NCI-H226 (cell line): ENCODE measurements at places on chromosomes 1 and 21.

- DNase-seq: no peak
Measured at GRCh38 chr1:234971586-234972297, 156.9 kb downstream of the TOMM20 start.

DNA sequence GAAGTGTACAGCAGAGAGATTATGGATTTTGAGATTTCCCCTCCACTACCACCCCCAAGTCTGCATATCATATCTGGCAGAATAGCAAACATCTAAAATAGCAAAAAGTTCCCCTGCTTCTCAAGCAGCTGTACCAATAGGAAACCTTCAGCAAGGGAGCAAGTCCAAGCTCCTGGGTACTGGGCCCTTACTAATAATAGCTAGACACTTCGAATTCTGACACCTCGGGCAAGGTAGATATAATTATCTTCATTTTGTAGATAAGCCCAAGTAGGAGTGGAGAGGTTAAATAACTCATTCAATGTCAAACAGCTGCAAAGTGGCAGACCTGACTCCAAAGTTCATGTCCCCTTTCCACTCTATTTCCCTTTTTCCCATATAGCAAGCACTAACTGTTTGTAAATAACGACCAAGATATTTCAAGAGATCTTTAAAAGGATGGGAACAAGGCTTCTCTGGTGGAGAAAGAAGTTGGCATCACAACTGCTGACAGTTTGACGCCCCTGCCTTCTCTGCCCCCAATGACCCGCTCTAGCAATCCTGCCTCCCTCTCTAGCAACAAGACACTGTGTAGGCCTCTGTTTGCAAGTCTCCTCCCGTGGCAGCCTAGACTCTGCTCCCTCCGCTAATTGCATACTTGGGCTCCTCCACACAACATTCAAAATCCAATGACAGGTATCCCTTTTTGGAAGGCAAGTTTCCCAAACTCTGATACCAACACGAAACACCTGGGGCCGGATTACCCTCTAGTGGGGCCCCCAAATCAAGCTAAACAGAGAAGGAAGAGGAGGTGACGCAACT, 18.7 kb upstream of the ADAR start:
- no peak for DNase-seq

DNA sequence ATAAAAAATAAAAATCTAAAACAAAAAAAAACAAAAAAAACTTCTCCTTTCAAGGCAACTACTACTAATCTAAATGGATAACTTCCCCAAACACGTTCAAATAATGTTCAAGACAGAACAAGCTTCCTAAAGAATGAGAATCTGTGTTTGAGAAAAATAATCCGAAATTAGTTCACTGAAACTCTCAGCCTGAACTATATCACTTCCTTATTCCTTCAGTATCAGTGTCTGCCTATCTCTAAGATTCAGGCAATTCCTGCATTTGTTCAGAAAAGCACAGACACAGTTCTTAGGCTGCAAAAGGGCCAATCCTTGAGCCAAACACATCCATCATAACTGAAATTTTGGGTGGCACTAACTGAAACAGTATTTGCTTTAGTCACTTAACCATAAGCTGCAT, 22.4 kb downstream of the DSTYK start:
- DNase-seq: no peak

DNA sequence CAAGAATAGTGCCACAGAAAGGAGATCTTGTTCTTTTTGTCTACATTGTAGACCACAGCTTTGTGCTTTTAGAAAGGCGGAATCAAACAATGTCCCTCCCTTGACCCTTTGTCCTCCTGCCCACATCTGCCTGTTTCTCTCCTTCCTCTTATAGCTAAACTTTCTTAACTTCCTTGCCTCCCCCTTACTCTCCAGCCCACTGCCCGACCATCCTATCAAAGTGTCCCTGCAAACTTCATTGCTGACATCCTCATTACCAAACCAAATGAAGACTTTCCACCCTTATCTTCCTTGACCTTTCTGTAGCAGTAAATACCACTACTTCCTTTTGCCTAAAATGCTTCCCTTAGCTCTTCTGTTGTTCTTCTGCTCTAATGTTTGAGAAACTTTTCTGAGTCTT, 5.0 kb downstream of the SELP start:
- no peak for DNase-seq

DNA sequence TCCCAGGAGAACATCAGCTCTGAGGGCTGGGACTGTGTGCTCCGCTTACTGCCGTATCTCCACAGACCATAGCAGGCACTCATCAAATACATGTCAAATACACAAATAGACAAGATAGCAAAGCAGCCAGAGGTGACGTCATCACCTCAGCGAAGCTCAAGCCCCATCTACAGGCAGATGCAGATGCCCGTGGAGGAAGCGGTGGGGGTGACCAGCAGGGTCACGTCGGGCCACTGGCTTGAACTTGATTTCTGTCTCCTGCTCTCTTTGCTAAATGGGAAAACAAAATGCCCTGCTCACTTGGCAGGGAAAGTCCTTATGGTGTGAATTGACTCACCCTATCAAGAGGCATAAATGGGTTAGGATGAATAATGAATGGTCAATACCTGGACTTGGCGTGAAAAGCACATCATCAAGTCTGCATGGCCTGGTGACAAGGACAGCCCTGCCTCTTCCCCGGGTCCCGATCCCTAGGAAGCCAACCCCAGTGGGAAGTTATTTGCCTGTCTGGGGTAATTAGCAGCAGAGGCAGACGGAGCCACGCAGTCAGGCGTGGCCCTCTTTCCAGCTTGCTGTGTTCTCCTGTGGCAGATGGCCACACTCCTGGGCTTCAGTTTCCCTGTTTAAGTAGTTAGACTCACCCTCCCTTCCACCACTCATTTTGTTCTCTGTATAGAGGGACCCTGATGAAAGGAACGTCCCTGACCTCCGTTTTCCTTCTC, 536.0 kb downstream of the NPHP4 start:
- DNase-seq: no peak

DNA sequence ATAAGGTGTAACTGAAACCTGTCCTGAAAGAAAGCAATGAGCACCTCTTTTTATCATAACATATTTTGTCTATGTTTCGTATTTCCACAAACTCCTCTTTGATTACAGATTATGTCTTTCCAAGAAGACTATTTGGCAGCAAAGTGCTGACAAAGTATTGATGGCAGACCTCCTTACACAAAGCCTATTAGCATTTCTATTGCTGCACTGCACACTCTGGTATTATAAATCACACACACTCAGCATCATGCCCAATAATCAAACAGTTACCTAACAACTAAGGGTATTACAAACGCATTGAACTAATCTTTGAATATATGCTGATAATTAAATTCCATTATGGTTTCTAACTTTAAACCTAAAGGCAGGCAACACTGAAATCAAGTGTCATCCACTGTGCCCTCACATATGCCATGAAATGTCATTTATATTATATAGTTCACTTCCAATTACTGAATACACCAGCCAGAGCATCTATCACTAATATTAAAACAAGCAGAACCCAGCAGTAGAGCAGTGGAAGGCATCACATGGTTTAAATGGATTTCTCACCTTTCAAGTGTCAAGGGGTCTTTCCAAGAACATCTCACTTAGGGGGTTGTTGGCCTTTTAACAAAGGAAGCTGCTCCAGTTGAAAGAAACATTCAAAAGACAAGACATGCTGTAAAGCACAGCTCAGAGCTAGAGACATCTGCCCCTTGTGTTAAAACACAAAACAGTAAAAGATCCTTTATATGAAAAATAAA, 239.1 kb downstream of the RERE start:
- DNase-seq: no peak

DNA sequence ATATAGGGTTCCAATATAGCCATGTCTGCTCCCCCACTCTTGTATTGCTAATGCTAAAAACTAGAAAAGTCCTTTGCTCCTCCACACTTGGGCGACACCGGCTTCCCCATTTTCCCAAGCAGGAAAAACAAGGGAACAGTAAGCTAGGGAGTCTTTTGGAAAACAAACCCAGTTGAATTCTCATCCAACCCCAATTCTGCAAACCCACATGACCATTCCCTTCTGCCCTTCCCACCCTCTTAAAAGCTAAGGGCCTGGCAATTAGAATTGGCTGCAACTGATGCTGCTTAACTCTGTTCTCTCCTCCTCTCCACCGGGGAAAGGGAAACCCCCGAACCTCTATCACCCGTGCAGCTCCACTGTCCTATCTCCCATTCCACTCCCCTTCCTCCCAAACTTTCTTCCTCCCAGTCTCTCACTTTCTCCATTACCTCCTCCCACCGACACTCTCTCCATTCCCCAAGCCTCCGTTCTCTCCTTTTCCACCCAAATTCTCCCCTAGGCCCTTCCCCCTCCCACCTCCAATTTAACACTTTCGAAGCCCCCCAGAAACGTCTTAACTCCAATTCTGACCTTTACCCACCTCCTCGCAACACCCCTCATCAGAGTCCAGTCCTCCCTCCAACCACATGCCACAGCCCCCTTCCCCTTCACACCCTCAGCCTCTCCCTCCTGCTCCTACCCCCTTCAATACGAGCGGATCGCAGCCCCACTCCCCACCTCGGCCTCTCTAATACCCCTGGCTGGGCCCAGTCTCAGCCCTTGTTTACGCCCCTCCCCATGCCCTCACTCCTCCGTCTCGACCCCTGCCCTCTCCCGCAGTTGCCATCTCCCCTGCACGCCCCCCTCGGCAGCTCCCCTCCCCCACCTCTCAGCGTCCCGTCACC, 701 bp downstream of the DEDD start:
- peak; percentile 11 for DNase-seq

DNA sequence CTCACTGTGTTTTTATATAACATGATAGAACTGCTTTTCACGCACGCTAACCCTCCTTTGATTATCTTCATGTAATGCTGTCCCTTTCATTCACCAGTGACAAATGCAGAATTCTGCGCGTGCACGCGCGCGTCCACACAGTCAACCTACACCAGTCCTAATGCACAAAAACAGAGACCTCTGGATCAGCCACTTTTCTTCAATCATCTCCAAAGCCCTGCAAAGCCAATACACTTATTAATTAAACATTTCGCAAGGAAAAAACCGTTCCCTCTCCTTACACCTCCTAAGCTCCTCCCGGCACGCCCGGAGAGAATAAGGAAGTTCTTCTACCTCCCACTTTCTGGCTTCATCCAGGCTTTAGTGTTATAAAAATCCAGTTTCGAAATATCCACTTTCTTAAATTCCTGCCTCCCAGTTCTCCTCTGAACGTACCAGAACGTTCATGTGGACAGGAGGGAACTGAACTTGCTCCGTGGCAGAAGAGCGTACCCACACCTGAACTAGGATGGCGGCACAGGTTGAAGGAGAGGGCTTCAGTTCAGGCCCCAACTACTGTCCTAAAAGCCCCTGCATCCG, 4.6 kb downstream of the LMX1A start:
- no peak for DNase-seq

DNA sequence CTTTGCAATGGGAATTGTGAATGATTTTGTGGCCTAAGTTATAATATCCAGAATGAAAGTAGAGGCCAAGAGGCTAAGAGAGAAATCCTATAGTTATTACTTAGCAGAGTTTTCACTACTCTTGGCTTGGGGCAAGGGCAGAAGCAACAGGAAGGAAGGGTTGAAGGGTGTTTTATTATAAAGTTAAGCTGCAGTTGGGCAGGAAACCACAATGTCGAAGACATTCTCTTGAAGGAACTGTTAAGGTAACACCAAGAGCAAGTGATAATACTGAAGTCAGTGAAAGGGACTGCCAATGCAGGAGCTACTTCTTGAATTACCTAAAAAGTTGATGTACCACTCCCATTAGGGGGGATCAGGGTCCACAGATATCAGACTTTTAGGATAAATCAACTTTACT, 8.3 kb downstream of the XCL2 start:
- no peak for DNase-seq

- no peak for DNase-seq
Measured at GRCh38 chr1:50846224-50846839, 113.7 kb downstream of the FAF1 start.

DNA sequence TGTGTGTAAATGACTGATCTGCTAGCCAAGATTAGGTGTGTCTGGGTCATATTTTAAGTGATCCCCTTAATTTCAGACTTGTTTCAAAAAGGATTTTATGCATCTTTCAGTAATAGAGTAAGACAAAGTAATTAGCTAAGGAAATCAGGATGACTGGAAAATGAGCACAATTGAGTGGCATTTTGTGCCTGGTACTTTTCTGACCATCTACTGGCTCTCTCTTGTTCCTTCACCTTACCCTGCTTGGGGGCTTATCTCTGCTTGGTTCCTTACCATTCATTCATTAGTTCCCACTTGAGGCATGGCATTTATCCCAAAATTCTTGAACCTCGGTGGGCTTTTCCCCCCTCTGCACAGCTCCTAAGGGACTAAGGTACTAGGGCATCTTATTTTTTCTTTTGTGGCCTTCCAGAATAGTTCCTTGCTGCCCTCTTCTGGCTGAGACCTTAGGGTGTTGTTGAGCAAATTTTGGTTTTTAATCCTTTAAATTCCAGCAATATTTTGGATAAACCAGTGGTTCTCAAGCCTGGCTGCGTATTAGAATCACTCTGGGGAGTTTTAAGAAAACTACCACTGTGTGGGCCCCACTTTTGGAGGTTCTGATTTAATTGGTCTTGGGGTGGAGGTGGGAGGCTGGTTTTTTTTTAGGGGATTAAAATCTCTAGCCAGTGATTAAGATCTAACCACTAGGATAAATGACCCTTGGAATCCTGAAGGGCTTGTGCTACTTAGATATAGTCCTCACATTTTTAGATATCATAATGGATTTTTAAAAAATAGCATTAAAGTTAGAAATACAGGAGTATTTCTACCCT, 50.8 kb downstream of the HS2ST1 start:
- peak; percentile 12 for DNase-seq
